ENCODE measurements at places on chromosomes 16 and 17.

DNA sequence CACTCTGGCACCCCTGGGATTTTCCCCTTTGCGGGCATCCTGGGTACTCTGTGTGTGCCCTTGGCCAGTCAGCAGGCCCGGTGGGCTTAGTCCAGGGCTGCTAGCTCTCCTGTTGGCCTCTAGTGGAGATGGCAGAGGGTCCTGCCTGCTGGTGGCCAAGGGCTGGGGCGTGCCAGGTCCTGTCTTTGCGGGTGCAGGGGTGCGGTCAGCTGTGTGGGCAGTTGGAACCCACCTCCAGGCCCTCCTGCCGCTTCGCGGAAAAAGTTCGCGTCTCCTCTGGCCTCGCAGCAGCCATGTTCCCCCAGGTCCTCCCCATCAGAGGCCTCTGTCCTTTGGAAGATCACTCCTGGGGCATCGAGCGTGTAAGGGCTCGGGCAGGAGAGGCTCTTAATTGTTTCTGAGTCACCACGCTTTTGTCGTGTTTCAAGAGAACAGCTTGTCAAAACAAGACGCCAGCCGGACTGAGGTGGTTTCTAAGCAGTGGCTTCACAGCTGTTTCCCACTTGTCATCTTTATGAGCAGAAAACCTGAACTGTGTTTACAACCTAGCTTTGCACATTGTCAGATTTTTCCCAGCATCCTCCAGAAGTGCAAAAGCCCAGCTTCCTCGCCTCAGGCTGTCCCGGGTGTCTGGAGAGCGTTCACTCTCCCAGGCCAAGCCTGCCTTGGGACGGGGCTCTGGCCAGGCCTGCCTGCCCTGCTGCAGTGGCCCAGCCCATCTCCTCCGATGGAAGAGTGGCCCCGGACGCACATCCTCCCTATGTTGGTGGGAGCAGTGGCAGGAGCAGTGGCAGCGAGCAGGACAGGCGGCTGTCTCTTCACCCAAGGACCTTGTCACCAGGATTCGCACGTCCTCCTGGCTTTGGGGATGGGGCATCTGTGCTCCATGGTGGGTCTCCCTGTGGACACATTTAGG is 5.0 kb upstream of the DNASE1L2 start:
- no peak for DNase-seq

DNA sequence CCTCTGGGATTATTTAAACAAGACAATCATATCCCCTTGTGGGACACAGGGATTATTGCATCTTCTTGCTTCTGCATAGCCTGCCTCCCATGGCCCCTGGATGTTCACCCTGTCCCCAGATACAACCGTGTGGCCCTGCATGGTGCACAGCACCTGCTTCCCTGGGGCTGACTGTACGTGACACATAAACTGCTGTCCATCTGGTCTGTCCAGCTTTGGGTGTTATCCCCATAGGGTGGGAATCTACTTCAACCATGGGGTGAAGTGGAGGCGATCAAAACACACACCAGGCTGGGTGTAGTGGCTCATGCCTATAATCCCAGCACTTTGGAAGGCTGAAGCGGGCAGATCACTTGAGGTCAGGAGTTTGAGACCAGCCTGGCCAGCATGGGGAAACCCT is 138.8 kb downstream of the XYLT1 start:
- DNase-seq, result no peak

- DNase-seq, result no peak
Measured at GRCh38 chr17:18246109-18246725, 12.3 kb downstream of the FLII start.

DNA sequence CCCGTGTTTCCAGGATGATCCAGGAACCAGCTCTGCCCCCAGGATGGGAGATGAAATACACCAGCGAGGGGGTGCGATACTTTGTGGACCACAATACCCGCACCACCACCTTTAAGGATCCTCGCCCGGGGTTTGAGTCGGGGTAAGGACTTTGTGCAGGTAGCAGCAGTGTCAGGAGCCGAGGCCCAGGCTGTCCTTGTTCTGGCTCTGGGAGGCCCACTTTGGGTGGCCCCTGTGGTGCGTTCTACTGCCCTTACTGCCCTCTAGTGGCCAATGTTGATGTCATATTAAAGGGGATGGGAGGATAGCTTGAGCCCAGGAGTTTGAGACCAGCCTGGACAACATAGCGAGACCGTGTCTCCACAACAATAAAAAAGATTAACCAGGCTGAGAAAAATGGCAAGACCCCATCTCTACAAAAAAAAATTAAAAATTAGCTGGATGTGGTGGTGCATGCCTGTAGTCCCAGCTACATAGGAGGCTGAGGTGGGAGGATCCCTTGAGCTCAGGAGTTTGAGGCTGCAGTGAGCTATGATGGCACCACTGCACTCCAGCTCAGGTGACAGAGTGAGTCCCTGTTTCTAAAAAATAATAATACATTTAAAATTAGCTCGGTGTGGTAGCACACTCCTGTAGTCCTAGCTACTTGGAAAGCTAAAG is 20.9 kb upstream of the CLEC18A start:
- DNase-seq, result peak; percentile 67

DNA sequence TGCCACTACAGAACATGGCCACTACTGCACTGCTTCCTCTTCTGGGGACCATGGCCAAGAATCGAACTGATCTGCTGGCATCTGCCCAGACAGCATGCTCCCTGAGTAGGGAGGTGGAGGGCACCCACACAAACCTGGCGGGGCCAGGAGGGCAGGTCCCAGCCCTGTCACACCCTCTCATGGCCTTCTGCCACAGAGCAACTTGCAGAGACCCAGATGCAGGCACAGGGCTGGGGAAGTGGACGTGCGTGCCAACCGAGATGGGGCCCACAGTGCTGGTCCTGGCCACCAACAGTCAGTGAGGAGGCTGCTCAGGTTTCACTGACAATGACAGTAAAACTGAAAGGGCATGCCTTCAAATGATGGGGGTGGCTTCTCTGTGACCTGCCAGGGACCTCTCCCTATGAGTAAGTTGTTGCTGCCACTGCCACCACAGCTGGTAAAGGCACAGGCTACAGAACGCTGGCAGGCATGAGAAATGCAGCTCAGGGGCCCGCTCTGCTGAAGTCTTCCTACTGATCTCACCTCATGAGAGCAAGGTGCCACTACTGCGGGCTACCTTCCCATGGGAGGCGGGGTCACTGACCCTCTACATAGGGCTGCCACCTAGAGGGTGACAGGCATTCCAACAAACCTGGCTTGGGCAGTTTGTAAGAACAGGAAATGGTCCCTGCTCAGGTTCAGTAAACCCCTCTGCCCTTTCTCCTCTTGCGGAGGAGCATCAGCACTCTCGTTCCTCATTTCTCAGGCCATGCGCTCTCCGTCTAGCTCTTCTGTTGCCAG is 15.5 kb downstream of the HIC1 start:
- DNase-seq, result no peak

DNA sequence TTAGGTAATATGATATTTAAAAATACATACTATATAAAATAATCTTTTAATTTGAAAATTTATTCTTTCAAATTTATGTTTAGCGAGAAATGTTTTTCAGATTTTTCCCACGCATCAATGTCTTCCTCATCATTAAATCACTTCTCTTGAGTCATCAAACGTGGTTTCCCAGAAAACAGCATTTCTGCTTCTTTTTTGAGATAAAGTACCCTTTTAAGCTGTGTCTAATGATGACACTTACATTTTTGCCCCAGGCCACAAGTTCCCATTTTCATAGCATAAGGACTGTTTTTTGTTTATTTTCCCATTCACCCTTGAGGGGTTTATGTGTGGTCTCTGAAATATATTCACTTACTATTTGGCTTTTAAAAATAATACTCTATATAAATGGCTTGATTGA is 139.0 kb upstream of the HS3ST3A1 start:
- DNase-seq, result no peak

DNA sequence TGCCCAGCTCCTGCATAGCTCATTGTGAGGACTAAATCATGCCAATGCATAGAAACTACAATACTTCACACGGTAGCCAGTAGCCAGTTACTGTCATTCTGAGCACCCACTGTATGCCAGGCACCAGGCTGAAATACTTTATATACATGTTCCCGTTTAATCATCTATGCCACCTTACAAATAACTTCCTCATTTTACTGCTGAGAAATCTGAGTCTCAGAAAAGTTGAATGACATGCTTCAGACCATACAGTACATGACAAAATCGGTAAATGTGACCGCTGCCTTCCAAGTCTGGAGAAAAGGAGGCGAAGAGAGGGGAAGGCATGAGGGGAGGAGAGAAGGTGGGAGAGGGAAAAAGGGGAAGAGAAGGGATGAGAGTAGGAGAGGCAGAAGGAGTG is 9.2 kb upstream of the TLCD3B start:
- peak; percentile 49 for DNase-seq

- no peak for DNase-seq
Measured at GRCh38 chr17:61524319-61524718, 66.7 kb downstream of the NACA2 start.

DNA sequence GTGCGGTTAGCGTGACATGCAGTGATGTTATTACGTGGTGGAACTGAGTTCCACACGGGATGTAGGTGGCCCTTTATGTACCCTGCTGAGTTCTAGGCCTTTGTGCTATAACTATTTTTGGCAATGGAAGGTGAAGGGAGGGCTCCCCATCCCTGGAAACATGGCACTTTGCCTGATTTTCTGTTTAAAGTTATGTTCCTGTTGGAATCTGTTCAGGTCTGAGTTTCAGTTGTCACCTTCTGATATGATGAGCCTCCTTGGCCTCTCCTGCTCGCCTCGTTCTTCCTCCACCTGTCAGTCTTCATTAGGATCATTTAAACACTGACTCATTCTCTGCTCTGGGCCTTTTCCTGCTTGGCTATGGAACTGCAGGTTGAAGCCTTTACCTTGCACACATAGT is 200.6 kb downstream of the FTO start:
- no peak for DNase-seq

DNA sequence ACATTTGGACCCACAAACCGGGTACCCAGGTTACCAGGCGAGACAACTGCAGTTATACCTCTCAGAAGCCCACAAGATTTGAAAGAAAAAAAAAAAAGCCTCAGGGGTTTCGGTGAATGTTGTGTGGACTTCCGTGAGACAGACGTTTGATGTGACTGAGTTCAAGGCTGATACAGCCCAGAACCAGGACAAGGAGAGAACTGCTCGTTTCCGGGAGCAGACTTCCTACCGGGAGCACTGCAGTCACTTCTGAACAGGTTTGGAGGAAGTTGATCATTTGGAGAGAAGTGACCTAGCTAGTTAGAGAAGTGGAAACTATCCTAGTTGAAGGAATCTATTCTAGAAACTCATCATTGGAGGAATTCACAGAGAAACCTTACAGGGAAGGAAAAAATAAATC is 847 bp downstream of the CKLF start:
- no peak for DNase-seq

DNA sequence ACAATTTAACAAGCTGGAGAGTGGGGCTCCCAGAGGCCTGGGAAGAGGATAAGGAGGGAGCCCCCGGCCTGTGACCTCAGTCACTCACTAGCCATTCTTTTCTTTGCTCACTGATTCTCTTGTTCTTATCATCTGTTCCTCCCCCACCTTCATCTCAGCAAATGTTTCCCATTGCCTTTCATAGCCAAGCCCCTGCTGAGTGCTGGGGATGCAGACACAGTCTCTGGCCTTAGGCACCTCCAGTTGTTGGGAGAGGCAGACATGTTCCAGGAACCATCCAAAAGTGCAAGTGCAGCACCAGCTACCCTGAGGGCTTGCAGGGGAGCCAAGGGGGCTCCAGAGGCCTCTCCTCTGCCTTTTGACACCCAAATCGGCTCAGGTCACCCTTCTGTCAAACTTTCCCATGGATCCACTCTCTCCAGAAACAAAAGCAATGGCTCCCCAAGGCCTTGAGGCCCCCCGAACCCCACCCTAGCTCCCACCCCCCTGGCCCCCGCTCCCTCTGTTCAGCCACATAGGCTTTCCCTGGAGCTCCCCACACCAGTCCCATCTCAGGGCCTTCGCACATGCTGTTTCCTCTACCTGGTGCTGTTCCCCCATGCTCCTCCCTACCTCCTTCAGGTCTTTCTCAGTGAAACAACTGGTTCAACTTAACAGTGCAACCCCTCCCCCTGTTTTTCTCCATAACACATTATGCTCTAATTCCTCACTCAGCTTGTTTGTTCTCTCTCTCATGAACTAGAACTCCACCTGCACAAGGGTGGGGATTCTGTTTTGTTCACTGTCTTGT is 14.9 kb upstream of the KCNJ12 start:
- no peak for DNase-seq

DNA sequence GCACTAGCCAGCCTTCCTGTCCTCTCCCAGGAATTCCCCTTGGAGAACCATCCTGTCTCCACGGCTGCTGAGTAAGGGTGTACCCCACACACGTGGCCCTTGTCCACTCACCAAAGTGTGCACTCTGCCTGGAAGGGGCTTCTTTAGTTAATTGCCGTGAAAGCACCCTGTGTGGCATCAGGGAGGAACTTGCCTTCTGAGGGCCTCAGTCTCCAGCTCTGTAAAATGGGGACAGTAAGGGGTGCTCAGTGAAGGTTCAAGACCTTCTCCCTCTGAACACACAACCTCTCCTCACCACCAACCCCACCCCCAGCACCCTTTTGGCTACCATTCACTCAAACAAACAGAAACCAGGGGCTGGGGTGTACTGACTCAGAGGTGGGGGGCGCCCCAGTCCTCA is 59.1 kb upstream of the LHX1 start:
- no peak for DNase-seq

GRCh38 chr16:4115949-4116318 is 308 bp downstream of the ADCY9 start:
- DNase-seq, result no peak

- no peak for DNase-seq
Measured at GRCh38 chr16:65319621-65320231, 197.9 kb upstream of the CDH11 start.

GRCh38 chr17:57082441-57082840 is 2.6 kb upstream of the AKAP1 start:
- DNase-seq, result peak; percentile 78

DNA sequence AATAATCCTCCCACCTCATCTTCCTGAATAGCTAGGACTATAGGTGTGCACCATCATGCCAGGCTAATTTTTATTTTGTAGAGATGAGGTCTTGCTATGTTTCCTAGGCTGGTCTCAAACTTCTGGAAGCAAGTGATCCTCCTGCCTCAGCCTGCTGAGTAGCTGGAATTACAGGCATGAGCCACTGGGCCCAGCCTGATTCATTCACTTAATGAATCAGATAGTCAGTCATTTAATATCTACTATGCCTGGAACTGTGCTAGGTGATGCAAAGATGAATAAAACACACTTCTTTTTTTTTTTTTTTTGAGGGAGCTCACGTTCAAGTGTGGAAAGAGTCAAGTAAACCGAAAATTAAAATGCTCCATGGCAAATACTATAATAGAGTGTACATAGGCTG is 39.4 kb downstream of the EFCAB13 start:
- no peak for DNase-seq

DNA sequence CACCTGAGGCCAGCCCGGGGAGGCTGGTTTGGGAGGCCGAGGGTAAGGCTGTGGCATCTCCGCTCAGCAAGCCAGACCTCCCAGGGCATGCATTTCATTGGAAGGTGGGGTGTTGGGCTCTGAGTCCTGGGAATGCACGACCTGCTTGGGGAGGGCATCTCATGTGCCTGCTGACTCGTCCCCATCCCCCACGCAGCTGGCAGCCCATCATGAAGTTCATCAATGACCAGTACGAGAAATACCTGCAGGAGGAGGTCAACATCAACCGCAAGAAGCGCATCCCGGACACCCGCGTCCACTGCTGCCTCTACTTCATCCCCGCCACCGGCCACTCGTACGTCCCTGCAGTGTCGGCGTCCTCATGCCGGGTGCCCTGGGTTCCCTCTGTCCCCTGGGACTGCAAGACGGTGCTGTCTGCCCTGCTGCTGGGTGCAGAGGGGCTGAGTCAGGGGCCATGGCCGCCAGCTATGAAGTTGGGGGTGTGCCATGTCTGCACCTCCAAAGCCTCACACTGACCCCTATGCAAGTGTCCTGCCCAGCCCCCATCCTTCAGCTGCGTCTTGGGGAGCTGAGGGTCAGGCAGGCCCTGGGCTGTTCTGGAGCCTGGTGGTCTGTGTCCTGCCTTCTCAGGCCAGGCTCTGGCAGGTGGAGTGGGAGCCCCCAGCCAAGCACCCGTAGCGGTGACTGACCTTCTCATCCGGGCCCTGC is 347.9 kb downstream of the SEC14L1 start:
- DNase-seq, result no peak
